ENCODE measurements at places on chromosomes 7 and 10. TPM values are rescaled to one million over a fixed set of nuclear protein-coding genes. Genes with fewer than 3 reads are reported as not detected.

The FAM241B gene
- polyA plus RNA-seq, result 12.2 TPM

The SLC37A3 gene
- polyA plus RNA-seq, result 19.2 TPM

The PLAC9 gene
- polyA plus RNA-seq, result 11.8 TPM

The TUBB8 gene
- not detected for polyA plus RNA-seq

The CYP3A5 gene
- polyA plus RNA-seq, result 10.8 TPM

The COL28A1 gene
- polyA plus RNA-seq, result 1.3 TPM

DNA sequence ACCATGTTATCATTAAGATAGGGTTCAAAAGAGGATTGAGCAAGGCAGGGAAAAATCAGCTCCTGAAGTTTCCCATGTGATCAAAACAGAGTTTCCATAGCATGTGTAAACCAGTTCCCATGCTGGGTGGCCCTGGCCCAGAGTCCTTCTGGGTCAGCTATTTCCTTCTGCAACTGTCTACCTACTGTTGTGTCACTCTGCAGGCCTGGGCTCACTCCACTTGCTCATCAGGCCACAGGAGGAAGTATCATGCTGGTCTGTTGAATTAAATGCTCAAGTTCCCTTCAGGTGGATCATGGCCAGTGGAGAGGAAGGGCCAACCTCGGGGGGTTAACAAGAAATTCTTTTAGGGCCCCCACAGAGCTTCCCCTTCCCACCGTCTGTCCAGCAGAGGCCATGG is 104.7 kb downstream of the GFRA1 start:
- no peak for DNase-seq

DNA sequence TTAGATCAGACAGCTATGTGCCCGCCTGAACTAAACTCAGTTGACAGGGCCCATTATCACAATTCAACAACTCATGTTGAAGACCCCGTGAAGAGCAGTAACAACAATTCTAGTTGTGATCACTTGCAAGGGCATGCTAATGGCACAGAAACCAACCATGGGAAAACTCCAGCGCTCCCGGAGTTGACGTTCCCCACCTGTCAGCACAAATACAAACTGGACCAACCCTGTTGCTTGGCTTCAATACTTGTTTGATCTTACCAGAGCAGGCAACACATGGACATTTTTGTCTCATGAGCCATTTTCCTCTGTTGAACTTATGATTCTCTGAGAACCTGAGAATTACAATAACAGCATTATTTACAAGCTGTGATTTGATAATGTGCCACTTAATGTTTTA is 119.0 kb upstream of the LANCL2 start:
- no peak for DNase-seq

DNA sequence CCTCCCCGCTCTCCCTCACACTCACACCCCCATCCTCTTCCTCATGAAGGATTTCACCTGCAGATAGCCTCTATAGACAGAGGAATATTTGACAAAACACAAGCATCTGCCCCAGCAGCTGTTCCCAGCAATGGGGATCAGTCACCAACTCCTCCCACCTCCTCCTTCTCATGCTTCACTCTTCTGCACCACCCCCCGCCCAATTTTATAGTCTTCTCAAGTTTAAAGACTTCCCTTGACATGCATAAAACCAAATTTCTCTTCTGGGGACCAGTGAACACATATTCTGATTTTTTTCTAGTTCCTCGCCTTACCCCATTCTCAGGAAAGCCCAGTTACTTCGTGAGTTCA is 654.4 kb downstream of the LRMDA start:
- DNase-seq, result no peak

DNA sequence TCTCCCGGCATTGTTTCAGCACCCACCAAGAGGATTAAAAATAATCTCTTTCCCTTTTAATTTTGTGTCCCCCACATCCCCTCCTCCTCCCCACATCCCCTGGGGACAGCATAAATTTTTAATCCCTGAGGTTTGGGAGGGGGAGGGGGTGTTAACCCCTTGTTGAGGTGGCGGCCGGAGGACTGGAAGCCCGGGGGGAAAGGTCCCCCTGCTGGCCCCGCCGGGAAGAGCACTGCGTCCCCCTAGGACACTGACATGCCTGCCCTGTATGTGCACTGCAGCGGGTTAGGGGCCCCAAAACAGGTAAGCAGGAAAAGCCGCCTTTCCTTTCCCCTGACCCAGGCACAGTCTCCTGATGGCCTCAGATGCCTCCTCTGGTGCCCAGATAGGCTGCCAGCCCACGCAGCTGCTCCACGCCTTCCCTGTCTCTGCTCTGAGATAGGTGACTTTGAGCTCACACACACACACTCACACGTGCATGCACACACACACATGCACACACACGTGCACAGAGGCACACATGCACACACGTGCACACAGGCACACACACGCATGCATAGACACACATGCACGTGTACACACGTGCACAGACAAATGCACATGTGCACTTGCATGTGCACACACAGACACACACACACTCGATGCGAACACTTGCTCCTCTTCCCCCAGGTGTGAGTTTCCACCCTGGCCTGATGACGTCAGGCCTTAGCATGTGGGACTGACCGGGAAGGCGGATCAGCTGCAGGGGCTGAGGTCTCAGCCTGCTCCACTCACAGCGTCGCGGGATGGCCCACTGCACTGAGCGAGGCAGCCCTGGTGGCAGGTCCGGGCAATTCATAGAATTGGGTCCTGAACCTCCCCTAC is 12.3 kb downstream of the CNPY1 start:
- peak; percentile 44 for DNase-seq

DNA sequence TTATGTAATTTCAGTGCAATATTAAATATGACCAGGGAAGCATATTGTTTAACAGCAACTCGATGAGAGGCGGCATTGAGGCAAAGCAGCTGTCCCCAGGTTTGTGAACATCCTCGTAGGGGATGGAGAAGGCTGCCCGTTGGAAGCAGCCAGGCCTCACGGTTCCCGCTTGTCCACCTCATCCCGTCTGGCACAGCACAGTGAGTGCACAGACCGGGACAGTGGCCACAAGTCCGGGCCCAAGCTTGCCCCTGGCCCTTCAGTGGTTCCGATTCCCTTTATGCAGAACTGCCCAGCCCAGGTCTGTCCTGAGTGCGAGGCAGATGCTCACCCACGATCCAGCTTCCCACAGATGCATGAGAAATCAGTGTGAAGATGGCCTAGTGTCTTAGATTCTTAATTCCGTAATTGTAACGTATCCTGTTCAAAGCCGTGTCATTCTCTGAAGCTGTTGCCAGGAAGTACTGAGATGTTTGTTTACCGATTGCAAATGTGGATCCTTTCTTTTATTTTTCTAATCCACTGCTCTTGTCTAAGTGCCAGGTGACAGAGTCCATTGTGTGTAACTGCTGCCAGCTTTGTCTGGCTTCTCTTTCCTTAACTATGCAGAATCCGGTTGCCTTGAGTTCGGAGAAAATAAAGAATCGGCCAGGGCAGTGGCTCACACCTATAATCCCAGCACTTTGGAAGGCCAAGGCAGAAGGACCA is 35.5 kb downstream of the PFKP start:
- DNase-seq, result peak; percentile 82

DNA sequence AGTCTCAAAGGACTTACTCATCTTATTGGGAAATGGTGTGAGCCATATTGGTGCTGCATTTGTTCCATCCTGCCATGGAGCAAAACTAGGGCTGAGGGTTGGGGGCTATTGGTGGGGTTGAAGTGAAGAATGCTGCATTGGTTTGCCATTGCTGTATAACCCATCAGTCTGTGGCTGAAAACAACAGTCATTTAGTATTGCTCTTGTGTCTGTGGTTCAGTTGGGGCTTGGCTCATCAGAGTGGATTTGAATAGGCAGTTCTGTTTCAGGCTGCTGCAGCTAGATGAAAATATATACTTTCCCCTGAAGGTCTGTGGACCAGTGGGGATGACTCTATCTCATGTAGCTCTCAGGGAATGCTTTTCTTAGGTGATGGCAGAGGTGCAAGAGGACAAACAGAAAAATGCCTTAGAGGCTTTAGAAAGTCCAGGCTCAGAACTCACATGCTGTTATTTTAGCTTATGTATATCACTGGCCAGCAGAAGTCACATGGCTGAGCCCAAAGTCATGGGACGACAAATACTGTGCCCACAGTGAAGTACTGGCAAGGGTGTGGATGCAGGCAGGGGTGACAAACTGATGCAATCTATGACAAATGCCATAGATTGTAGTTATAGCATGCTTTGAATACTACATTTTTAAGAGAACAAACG is 15.2 kb upstream of the EXOC6 start:
- DNase-seq, result no peak

DNA sequence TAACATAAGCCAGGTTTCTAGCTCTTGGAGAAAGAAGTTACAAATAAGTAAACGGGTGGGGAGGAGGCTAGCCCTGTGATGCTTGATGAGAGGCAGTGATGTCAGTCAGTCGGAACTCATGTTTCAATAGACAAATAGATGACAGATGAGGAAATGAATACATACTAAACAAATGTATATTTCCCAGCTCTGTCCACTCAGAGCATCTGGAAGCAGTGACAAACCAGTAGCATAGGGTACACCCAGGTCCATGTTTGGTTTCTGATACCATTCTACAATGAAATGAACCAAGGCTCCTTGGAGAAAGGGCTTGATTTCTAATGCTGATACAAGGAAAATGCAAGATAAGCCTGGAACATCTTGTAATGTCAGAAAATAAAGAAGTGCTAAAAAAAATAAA is 30.6 kb downstream of the PODXL start:
- no peak for DNase-seq

GRCh38 chr10:78170026-78170475 is 136.4 kb downstream of the RPS24 start:
- DNase-seq, result no peak

- peak; percentile 76 for DNase-seq
Observed at GRCh38 chr10:11525503-11525902, 85.9 kb downstream of the USP6NL start.

Measured in lung (tissue), 17 donors.